Fibroblast of skin of abdomen (primary cell): ENCODE measurements at places on chromosomes 6 and 20.
A peak's percentile ranks its signal among the peaks of the same experiment; 100 is the strongest.

DNA sequence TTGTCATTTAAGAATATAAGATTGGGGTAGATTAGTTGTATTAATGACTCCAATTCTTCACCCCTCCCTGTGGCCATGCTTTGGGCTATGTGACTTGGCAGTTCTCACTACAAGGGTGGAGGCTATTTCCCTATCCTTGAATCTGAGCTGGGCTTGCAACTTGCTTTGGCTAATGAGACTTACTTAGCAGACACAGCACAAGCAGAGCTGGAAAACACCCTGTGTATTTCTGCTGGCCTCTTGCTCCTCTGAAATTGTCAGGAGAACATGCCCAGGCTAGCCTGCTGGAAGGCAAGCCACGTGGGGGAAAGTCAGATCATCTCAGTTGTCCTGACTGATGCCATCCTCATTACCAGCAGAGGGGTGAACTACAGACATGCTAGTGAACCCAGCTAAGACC, 126.5 kb upstream of the HDGFL1 start:
- DNase-seq, result peak; percentile 20

DNA sequence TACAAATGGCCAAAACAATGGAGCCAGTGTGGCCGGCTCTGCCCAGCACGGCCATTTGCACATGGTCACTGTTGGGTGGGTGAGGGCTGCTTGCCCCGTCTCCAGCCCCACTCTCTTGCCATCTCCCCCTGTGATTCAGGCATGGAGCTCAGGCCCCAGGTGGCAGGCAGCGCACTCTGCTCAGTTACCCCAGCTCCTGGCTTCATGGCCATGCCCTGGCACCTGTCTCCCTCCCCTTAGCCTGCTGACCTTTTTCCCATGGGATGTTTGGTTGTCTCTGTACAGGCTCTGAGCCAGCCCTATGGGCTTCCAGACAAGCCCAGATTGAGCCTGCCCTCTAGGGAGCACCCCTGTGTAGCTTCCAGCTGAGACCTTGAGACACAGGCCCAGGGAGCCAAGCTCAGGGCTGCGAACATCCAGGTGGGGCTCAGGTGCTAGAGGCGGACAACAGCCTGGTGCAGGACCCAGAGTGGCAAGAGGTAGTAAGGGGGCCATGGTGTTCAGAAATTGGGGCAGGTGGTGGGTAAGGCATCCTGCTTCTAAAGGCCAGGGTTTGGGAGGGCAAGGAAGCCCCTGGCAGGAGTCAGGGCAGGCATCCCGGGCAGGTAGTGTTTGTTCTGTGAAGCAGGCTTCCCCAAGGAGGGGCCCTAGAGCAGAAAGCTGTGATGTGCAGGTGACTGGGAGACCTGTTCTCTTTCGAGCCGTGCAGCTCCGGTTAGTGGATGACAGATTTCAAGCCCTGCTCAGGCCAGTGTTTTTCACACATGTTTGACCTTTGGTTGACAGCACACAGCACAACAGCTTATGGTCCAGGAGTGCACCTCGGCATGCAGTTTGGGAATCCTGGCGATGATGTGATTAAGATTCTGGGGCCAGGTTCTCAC, 17.7 kb downstream of the SYNJ2 start:
- DNase-seq, result no peak

GRCh38 chr6:166505133-166505905, 81.2 kb downstream of the RAMACL start:
- no peak for DNase-seq

GRCh38 chr6:3202999-3203696, 24.3 kb downstream of the TUBB2B start:
- DNase-seq, result peak; percentile 67

GRCh38 chr20:9460518-9460917, 53.9 kb upstream of the LAMP5 start:
- peak; percentile 47 for DNase-seq

DNA sequence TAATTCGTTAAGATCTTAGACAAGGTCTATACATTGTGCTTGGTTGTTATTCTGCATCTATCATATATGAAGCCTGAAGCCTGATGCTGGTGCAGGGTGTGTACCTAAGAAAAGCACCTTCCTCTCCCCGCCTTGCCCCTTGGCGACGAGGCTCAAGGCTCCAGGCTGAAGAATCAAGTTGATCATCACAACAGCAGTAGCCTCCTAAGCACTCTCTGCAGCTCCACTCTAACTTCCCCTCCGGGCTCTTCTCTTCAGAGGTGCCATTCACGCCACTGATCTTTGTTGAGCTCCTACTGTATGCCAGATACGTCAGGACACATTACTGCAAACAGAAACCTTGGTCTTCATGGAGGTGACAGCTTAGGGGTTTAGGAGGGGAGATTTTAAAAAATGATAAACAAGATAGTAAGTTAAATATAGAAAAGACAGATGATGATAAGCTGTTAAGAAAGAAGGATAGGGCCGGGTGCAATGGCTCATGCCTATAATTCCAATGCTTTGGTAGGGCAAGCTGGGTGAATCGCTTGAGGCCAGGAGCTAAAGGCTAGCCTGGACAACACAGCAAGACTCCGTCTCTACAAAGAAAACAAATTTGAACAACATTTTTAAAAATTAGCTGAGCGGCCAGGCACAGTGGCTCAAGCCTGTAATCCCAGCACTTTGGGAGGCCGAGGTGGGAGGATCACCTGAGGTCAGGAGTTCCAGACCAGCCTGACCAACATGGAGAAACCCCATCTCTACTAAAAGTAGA, 38.4 kb upstream of the ZNF217 start:
- DNase-seq, result no peak

DNA sequence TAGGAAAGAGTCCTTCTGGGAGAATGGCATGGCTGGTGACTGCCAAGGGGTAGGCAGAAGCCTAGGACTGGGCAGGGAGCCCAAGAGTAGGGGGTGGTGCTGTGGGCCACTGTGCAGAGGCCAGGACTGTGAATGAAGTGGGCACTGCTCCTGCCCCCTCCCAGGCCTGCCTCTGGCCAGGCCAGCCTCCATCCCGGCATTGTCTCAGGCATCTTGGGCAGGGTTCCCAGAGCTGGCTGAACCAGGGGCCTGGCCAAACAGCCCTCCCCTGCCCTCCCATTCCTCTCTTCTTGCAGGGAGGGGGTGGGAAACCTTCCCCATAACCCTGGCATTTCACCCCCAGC, 81.6 kb downstream of the MRPL14 start:
- no peak for DNase-seq

DNA sequence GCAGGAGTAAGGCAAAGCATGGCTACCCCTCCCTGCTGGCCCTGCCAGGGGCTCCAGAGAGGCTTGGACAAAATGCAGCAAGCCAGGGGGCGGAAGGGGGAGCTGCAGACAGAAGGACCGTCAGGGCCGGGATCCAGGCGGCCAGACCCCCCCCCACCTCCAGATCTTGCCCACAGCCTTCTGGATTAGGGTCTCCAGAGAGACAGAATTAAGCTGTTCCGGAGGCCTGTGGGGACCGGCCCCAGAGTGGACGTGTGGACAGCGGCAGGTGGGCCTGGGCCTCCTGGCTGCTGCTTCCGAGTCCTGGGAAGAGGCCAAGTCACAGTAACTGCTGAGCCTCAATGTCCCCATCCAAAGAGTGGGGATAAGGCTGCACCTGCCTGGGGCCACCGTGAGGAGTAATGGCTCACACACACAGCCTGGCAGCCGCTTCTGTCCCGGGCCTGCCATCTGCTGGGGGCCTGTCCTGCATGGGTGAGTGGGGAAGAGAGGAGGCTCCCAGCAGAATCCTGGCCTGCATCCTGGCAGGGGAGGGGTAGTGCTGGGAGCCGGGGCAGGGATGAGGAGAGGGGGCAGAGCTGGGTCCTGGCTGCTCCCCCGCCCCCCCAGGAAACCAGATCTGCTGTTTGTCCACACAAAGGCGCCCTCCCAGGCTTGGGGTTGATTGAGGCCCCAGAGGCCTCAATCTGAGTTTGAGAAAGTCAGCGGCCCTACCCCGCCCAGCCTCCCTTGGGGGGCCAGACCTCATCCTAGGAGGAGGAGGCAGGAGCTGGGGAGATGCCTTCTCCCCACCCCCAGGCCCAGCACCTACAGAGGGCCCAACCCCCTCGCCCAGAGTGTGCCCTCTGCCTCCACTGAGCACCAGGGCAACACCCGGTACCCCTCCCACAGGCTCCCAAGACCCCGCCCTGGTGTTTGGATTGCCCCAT, 3.9 kb downstream of the LAMA5 start:
- DNase-seq, result no peak

DNA sequence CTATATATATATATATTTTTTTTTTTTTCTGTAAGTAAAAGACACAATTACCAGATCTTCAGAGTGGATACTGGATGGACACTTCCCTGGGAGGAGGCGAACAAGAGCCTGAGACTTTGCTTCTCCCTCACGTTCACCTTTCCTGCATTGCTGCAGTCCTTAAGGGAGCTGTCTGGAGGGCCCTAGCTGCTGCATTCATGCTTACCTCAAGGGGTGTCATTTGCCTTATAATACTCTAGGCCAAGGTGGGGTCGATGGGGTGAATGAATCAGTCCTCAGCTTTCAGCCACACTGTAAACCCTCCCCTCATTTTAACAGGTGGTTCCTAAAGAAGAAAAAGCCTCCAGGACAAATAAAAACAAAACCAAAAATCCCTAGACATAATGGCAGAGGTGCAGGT, 34.8 kb upstream of the CD83 start:
- DNase-seq, result no peak
